ENCODE measurements at places on chromosomes 7 and 10.

GRCh38 chr7:113657603-113658002, 261.2 kb downstream of the PPP1R3A start:
- DNase-seq, result no peak

- no peak for DNase-seq
Observed at GRCh38 chr10:124495162-124495561, 33.5 kb downstream of the LHPP start.

DNA sequence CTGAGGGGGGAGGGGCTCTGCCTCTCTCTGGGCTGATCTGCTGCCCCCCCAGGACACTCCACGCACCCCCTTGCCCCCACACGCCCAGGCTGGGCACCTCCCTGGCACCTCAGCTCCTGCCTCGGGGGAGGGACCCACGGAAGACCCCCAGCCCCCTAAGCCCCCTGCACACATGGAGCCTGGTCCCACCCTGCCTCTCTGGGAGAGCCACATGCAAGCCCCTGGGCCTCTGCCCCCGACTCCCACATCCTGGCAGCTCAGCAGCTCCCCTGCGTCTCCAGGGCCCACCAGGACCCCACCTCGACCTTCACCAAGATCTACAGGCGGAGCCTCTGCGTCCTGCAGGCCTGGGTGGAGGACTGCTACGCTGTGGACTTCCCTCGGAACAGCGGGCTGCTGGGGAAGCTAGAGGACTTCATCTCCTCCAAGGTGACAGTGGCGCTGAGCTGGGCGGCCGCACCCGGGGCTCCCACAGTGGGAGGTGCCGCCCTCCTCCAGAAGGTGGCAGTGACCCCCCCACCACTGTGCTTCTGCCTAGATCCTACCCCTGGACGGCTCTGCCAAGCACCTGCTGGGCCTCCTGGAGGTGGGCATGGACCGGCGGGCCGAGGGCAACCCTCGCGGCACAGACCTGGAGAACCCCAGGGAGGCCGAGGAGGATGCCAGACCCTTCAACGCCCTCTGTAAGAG, 18.7 kb upstream of the UTF1 start:
- DNase-seq, result no peak

DNA sequence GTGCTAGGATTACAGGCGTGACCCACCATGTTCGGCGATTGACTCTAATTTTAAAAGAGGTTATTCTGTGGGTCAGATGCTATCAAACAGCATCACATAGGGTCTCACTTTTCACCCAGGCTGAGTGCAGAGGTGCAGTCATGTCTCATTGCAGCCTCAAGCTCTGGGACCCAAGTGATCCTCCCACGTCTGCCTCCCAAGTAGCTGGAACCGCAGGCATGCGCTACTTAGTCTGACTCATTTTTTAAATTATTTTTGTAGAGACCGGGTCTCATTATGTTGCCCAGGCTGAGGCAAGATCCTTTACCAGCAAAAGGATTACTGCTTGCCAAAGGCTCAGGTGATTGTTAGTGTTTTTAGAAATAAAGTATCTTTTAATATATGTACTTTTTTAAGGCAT, 42.9 kb upstream of the STOX1 start:
- no peak for DNase-seq

DNA sequence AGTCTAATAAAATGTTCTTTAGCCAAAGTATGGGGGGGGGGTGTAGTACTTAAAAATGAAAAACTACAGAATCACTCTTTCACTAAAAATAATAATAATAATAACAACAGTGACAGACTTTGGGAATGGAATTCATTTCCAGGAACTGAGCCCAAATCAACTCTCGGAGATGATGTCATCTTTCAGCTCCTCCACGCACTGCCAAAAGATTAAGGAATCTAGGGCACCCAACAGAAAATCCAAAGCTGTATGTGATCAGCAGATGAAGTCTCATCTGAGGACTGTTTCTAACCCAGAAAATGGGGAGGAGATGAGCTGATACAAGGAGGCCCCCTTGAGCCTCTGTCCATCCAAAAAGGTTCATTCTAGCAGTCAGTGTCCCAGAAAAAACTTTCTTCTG, 54.5 kb downstream of the GRB10 start:
- DNase-seq, result no peak

DNA sequence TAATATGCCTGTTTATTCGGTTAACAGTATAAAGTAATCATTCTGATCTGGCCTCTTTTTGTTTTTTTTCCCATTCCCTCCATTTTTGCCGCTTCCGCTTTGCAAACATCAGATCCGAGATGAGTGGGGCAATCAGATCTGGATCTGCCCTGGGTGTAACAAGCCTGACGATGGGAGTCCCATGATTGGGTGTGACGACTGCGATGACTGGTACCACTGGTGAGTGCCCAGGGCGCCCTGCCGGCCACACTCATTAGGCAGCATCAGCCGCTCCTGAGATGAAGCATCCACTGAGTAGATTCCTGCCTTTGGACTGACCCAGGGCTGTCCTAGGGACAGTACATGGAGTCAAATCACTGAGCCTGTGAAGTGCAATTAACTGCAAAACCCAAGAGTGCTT, 40.9 kb upstream of the GATA3 start:
- no peak for DNase-seq

GRCh38 chr10:70735161-70735560, 50.0 kb downstream of the TBATA start:
- no peak for DNase-seq

DNA sequence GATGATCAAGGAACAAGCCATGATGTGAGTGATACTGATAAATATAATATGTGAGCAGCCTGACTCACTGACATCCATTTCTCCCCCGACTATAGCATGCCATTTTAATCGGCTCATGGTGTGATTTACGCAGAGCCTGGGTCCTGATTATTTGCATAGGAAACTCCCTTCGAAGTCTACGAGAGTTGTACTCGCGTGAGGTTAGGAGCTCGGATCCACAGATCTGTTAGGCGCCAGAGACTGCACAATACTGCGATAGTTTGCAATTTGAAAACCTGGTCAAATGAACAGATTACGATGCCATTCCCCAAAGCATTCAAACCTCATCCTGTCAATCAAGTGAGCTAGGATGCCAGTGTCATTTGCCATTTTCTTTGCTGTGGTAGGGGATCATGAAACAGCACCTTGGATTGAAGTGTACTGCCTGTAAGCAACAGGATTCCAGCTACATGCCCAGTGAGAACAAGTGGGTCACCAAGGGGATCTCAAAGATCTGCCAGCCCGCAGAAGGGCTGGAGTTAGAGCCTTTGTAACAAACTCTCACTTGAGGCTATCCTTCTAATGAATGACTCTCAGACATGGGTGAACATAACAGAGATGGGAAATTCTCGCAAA, 158.3 kb downstream of the FRMD4A start:
- DNase-seq, result no peak

DNA sequence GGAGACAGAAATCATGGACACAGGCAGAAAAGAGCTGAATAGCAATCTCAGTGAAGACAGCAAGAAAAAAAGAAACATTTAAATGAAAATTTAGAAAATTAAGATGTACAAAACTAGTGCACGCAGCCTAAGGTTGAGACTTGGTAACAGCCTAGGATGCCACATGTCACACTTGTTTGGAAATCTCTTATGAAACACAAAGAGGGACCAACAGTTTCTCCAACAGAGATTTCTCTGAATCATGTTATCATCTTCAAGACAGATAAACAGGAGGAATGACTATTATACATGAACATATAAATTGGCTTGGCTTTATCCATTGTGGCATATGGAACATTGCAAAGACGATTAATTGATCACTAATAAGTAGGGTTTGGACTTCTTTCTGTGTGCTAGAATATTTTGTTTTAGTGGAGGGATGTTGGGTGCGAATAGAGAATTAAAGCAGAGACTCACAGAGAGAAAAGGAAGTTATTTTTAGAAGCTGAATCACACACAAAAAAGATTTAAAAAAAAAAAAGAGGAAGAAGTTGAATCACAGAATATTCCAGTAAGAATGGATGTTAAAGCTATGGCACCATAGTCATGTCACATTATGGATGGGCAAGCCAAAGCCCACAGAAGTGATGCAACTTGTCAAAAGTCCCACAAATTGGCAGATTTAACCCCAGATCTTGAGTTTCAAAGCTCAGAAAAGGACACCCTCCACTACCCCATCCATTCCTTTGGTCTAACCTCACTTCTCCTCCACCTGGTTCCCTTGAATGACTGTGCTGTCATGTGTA, 91.6 kb downstream of the MYOF start:
- DNase-seq, result no peak

GRCh38 chr10:10772411-10772810, 245.3 kb upstream of the CELF2 start:
- no peak for DNase-seq

- no peak for DNase-seq
Observed at GRCh38 chr7:7125963-7126362, 56.4 kb upstream of the C1GALT1 start.

GRCh38 chr7:135998081-135998480, 20.9 kb upstream of the MTPN start:
- DNase-seq, result no peak

DNA sequence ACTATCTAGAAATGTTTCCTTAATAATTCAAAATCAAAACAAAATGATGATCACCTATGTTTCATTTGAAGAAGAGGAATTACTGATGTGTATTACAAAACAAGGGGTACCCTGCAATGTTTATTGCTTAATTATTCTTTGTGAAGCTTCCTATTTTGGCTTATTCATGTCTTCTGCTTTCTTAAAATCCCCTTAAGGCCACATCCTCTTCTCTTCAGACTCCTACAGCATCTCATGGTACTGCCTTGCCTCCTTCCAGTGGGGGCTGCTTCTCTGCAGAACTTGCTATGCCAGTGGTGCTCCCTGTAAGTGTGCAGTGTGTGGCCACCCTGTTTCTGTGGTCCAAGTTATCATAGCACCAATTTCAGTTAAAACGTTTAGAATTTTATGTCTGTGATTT, 35.0 kb downstream of the CCDC146 start:
- no peak for DNase-seq

Data from stimulated activated CD4-positive, alpha-beta T cell treated with anti-CD3 and anti-CD28 coated beads, Interleukin-4, amount 100 ng/mL, for 4 hours (primary cell).